Stimulated activated naive CD4-positive, alpha-beta T cell treated with Interleukin-2 at 50 U/mL for 16 hours (primary cell): ENCODE measurements at places on chromosomes 3 and 15.
A peak's percentile ranks its signal among the peaks of the same experiment; 100 is the strongest.

- DNase-seq = peak; percentile 21
These were observed 19.3 kb upstream of the NRROS start for GRCh38 chr3:196620161-196620604.

- no peak for DNase-seq
These were observed 395.5 kb upstream of the KCNMB2 start for GRCh38 chr3:178140531-178141304.

- no peak for DNase-seq
These were observed 5.5 kb upstream of the NR2E3 start for GRCh38 chr15:71804695-71805470.

DNA sequence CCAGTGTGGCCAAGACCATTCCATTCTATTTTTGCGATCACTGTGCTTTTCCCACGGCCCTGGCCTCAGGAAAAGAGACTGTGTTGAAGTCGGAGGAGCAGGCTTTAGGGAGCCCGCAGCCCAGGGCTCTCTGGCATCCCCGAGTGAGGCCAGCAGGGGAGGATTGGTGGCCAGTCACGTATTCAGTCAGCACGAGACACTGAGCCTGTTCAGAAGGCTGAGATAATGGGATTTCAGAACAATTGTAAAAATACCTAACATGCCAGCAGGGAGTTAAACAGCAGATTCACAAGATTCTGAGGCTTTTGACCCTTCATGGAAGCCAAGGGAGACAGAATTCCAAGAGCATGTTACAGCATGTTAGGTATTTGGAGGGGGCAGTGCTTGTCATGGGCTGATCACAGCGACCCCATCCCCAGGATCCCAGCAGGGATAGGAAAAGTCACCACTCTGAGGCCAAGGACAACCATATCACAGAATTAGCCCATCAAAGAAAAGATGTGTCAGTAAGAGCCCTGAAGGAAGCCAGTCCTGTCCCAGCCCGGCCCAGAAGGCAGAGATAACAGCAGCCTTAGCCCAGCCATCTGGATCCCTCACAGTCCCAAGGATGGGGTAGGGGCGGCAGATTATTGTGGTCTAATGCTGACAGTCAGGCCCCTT, 40.6 kb downstream of the AMOTL2 start:
- no peak for DNase-seq

- no peak for DNase-seq
These were observed 156.1 kb upstream of the CGNL1 start for GRCh38 chr15:57220205-57220604.
